ENCODE measurements at places on chromosomes 1 and 21. TPM values are rescaled to one million over a fixed set of nuclear protein-coding genes. Genes with fewer than 3 reads are reported as not detected.

- no peaks in the 10 kb centered on the region for H3K36me3 ChIP-seq
- DNase-seq, result no peak
- no peaks in the 10 kb centered on the region for H3K4me1 ChIP-seq
Observed at GRCh38 chr1:185345913-185346720, 29.1 kb upstream of the IVNS1ABP start.

FGR gene
- total RNA-seq, result 21.7 TPM

HSPG2 gene
- 1,205 TPM for total RNA-seq

GRCh38 chr1:161404051-161404597 is 36.4 kb upstream of the CFAP126 start:
- no peak for DNase-seq
- H3K27me3 ChIP-seq, result no peaks in the 10 kb centered on the region
- H3K4me3 ChIP-seq, result no peak overlapping the region
- H3K36me3 ChIP-seq, result no peaks in the 10 kb centered on the region
- H3K4me1 ChIP-seq, result no peaks in the 10 kb centered on the region

UBE2U gene
- total RNA-seq, result not detected

DNA sequence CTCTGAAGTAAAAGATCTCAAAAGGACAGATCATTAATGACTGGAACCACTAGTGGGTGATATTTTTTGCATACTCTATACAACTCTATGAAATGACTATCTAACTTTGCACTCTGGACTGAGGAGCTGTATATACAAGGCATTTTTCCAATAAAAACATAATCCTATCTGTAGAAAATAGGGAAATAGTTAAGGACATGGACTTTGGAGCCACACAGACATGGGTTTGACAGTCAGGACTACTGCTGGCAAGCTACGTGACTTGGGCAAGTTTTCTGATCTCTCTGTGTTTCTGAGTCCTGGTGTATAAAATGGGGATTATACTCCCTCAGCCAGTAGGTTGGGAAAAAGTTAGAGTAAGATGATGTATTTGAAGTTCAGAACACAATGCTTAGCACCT is 20.9 kb upstream of the HSD3B2 start:
- no peaks in the 10 kb centered on the region for H3K27me3 ChIP-seq
- H3K36me3 ChIP-seq, result no peaks in the 10 kb centered on the region
- H3K4me3 ChIP-seq, result no peak overlapping the region
- DNase-seq, result no peak
- no peak overlapping the region for H3K27ac ChIP-seq
- no peaks in the 10 kb centered on the region for H3K4me1 ChIP-seq

- no peak overlapping the region for H3K27ac ChIP-seq
- no peaks in the 10 kb centered on the region for H3K36me3 ChIP-seq
Observed at GRCh38 chr1:109933856-109934711, 23.4 kb downstream of the CSF1 start.

- H3K4me3 ChIP-seq, result no peak overlapping the region
- H3K4me1 ChIP-seq, result no peaks in the 10 kb centered on the region
- H3K27me3 ChIP-seq, result no peaks in the 10 kb centered on the region
- H3K36me3 ChIP-seq, result no peaks in the 10 kb centered on the region
Observed at GRCh38 chr1:101344745-101345144, 107.9 kb downstream of the S1PR1 start.

IL20 gene
- total RNA-seq, result not detected

Data from aorta (tissue), 5 donors.